ENCODE measurements at places on chromosomes 4 and X.

- peak within 1 kb of the TSS; percentile 79 for H3K4me3 ChIP-seq
- no peaks in the 10 kb centered on the region for H3K36me3 ChIP-seq
- peaks cover 21% of the 10 kb centered on the region for H3K27me3 ChIP-seq
- peaks cover 21% of the 10 kb centered on the region for H3K4me1 ChIP-seq
- DNase-seq = peak; percentile 76
Observed at GRCh38 chrX:69615779-69616456, at the start of gene EDA. TSS of gene EDA (plus strand) at chrX:69616113.

GRCh38 chrX:8447368-8447767, 17.3 kb upstream of the VCX3B start:
- H3K4me1 ChIP-seq = no peaks in the 10 kb centered on the region
- no peak overlapping the region for H3K4me3 ChIP-seq
- no peaks in the 10 kb centered on the region for H3K27me3 ChIP-seq
- DNase-seq = no peak

DNA sequence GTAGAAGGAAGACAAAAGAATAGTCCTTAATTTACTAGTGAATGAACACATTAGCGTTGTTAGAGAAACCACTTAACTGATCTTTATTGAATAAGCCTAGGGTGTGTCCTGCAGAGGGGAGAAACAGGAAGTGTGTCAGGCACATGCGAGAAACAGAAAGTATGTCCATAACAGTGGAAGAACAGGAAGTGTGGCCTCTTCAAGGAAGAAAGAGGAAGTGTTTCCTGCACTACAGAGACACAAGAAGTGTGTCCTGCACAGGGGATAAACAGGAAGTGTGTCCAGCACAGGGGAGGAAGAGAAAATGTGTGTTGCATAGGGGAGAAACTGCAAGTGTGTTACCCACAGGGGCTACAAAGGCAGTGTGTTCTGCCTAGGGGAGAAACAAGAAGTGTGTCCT, 539.6 kb upstream of the PRKX start:
- DNase-seq = no peak
- peak overlapping the region; percentile 49 for H3K27ac ChIP-seq
- no peaks in the 10 kb centered on the region for H3K27me3 ChIP-seq
- no peak overlapping the region for H3K4me3 ChIP-seq
- H3K36me3 ChIP-seq = no peaks in the 10 kb centered on the region

- no peaks in the 10 kb centered on the region for H3K4me1 ChIP-seq
- no peak overlapping the region for H3K4me3 ChIP-seq
- H3K27me3 ChIP-seq = no peaks in the 10 kb centered on the region
Observed at GRCh38 chrX:48814722-48815121, 11.6 kb upstream of the ERAS start.

DNA sequence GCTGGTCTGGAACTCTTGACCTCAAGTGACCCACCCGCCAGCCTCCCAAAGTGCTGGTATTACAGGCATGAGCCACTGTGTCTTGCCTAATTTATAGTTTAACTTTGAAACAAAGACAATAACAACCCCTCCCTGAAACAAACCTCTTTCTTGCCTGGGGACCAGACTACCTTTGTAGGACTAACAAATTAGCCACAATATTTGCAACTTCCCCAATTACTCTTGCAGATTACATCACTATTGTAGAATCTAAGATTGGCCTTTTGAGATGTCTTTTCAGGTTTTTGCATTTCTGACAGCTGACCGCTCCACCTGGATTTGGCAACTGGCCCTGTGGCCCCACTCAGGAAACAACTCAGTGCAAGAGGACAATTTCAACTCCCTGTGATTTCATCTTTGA, 84.8 kb downstream of the AKAP4 start:
- peaks cover 2% of the 10 kb centered on the region for H3K27me3 ChIP-seq
- H3K4me1 ChIP-seq = no peaks in the 10 kb centered on the region
- no peaks in the 10 kb centered on the region for H3K36me3 ChIP-seq
- no peak overlapping the region for H3K4me3 ChIP-seq
- no peak overlapping the region for H3K27ac ChIP-seq
- no peak for DNase-seq

DNA sequence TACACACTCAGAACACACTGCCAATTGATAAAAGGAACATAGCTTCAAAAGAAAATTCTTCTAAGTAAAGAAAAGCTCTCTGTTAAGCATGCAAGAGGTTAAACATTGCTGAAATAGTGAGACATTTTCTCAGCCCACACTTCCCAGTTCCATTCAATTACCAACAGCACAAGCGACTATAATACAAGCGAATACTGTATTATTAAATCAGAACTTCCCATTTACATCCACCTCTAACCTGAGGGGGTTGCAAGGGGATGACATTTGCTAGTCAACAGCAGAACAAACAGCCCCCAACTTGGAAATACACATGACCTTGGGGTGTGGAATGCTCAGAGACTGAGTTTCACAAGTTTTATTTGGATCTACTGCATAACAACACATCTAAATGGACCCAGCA, 1.1 kb downstream of the FSTL5 start:
- peaks cover 2% of the 10 kb centered on the region for H3K4me1 ChIP-seq
- no peak for DNase-seq
- peaks cover 2% of the 10 kb centered on the region for H3K27me3 ChIP-seq
- H3K27ac ChIP-seq = no peak overlapping the region
- H3K36me3 ChIP-seq = no peaks in the 10 kb centered on the region

GRCh38 chr4:38185406-38186144, 225.4 kb downstream of the PTTG2 start:
- DNase-seq = no peak
- H3K27me3 ChIP-seq = peaks cover 34% of the 10 kb centered on the region
- no peak overlapping the region for H3K27ac ChIP-seq
- H3K4me3 ChIP-seq = no peak overlapping the region
- H3K36me3 ChIP-seq = no peaks in the 10 kb centered on the region

DNA sequence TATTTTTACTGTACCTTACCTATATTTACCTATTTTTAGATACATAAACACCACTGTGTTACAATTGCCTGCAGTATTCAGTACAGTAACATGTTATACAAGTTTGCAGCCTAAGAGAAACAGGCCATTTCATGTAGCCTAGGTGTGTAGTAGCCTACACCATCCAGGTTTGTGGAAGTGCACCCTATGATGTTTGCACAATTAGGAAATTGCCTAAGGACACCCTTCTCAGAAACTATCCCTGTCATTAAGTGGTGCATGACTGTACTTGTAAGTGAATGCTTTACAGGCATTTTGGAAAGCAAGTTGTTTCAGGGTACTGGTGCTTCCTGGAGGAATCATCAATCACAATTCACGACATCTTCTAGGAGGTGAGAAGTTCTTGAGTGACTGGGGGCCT, 991.8 kb upstream of the SLIT2 start:
- H3K27me3 ChIP-seq = no peaks in the 10 kb centered on the region
- no peaks in the 10 kb centered on the region for H3K4me1 ChIP-seq
- H3K27ac ChIP-seq = no peak overlapping the region
- DNase-seq = no peak
- no peak overlapping the region for H3K4me3 ChIP-seq

DNA sequence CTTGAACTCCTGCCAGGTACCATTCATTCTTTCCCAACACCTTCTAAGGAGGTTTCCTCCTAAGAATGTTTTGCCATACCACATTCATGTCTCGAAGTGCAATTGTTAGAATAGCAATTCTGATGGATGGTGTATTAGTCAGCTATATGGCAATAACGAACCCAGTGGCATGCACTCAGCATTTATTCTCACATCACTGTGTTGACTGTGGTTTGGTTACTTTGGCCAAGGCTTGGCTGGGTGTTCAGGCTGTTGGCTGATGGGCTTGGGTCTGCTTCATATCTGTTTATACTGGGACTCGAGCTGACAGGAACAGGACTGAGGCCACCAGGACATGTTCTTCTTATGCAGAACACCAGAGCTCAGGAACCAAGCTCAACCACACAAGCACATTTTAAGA, 31.7 kb downstream of the PSAPL1 start:
- H3K4me1 ChIP-seq = no peaks in the 10 kb centered on the region
- peaks cover 28% of the 10 kb centered on the region for H3K27me3 ChIP-seq
- no peak overlapping the region for H3K4me3 ChIP-seq
- H3K36me3 ChIP-seq = no peaks in the 10 kb centered on the region
- DNase-seq = no peak

GRCh38 chr4:108586778-108587177, 33.6 kb upstream of the RPL34 start:
- no peak for DNase-seq
- no peaks in the 10 kb centered on the region for H3K4me1 ChIP-seq
- no peaks in the 10 kb centered on the region for H3K27me3 ChIP-seq
- no peak overlapping the region for H3K4me3 ChIP-seq

DNA sequence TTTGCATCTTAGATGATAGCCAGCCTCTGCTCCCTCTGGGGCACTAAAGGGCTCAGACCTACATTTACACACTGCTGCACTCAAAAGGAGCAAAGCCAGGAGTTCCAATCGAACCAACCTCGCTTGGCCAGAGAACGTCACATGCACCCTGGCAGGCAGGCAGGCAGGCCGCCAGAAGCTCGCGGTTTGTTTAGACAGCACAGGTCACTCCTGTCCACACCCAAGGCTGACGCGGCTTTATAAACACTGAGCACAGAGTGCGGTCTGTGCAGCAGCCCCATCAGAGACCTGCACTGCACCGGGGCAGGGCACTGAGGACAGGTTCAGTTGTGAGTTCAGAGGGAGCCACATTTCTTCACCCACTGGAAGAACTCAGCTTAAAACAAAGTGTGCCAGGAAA, 143.9 kb downstream of the BCOR start:
- no peak overlapping the region for H3K4me3 ChIP-seq
- no peaks in the 10 kb centered on the region for H3K36me3 ChIP-seq
- no peak for DNase-seq
- H3K27me3 ChIP-seq = no peaks in the 10 kb centered on the region
- no peak overlapping the region for H3K27ac ChIP-seq

GRCh38 chrX:12979026-12979607, 4.2 kb downstream of the TMSB4X start:
- H3K4me1 ChIP-seq = peaks cover 54% of the 10 kb centered on the region
- H3K27ac ChIP-seq = peak overlapping the region; percentile 97
- H3K36me3 ChIP-seq = peaks cover 47% of the 10 kb centered on the region
- H3K27me3 ChIP-seq = no peaks in the 10 kb centered on the region

DNA sequence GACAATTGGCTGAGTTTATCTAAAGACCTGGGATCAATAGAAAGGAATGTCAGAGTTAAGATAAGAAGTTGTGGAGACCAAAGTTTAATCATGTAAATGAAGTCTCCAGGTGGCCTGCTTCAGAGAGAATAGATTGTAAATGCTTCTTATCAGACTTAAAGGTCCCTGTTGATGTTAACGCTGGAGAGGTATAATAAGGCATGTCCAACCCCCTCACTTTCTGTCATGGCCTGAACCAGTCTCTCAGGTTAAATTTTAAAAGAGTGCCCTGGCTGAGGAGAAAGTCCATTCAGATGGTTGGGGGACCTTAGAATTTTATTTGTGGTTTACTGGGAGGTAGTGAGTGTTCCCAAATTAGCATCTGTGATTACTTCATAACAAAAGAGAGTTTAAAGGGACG, 86.7 kb downstream of the AKAP4 start:
- H3K27me3 ChIP-seq = no peaks in the 10 kb centered on the region
- H3K4me3 ChIP-seq = no peak overlapping the region
- H3K36me3 ChIP-seq = no peaks in the 10 kb centered on the region
- no peak for DNase-seq
- no peak overlapping the region for H3K27ac ChIP-seq

Measured in activated CD4-positive, alpha-beta memory T cell treated with anti-CD3 and anti-CD28 coated beads, Interleukin-2, amount 10 ng/mL, durations not matched to agents 7 days and 5 days (primary cell).